ENCODE measurements at places on chromosomes 5 and 9. TPM values are rescaled to one million over a fixed set of nuclear protein-coding genes. Genes with fewer than 3 reads are reported as not detected.

The SAXO1 gene
- 0.35 TPM for total RNA-seq

The SOHLH1 gene
- total RNA-seq = not detected

The FOXD4L6 gene
- not detected for total RNA-seq

The ZNF883 gene
- 3.0 TPM for total RNA-seq

The FYB1 gene
- total RNA-seq = 53.7 TPM

- DNase-seq = no peak
These were observed 29.1 kb downstream of the GOLGA1 start for GRCh38 chr9:124911766-124912165.

- DNase-seq = no peak
These were observed 64.3 kb downstream of the GOLM1 start for GRCh38 chr9:86034863-86035734.

GRCh38 chr5:136631186-136631585, 265.8 kb upstream of the TRPC7 start:
- no peak for DNase-seq

DNA sequence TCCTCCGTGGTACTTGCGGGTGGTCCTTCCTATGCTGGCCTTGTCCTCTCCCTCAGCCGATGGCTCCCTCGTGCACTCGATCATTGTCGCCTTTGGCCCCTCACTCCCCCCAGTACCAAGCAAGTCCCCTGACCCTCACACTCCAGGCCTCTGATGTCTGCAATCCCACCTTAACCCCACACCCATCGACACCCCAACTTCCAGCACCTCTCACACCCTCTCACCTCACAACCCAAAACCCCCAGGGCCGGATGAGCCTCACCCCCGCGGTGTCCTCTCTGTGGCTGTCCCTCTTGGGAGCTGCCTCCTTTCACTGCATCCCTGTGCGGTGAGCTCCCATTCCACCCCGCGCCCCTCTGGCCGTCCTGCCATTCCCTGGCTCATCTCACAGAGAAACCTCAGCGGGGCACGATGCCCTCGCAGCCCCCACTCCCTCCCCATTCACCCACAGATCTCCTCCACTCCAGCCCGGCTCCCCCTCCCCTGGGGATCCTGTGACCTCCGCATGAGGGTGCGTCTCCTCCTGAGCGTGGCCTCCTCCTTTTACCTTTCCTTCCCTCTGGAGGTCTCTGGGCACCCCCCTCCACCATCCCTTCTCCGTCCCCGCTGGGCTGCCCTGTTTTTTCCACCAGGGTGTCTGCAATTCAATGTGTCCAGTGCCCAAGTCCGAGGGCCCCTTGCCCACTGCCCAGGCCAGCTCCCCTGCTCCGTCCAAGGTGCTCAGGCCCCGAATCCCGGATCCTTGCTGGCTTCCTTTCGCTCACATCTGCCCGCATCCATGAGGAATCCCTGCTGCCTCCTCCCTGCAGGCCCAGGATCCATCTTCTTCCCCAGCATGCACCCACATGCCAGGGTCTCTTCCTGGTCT, 15.8 kb upstream of the RNU6ATAC start:
- no peak for DNase-seq

DNA sequence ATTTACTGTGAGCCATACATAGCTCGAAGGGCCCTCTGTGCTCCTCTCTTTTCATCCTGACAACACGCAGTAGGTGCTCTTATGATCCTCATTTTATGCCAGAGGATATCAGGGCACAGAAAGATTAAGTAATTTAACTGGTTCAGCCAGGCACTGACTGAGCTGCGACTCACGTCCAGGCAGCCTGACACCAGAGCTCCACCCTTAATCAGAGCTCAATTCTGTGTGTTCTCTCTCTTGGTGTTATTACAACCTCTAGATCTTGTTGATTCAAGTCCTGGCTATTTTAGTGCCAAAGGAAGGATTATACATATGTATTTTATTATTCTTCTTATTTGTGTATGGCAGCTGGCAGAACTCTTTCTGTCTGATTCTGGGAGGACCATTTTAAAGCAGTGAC, 59.7 kb downstream of the OSMR start:
- DNase-seq = no peak

DNA sequence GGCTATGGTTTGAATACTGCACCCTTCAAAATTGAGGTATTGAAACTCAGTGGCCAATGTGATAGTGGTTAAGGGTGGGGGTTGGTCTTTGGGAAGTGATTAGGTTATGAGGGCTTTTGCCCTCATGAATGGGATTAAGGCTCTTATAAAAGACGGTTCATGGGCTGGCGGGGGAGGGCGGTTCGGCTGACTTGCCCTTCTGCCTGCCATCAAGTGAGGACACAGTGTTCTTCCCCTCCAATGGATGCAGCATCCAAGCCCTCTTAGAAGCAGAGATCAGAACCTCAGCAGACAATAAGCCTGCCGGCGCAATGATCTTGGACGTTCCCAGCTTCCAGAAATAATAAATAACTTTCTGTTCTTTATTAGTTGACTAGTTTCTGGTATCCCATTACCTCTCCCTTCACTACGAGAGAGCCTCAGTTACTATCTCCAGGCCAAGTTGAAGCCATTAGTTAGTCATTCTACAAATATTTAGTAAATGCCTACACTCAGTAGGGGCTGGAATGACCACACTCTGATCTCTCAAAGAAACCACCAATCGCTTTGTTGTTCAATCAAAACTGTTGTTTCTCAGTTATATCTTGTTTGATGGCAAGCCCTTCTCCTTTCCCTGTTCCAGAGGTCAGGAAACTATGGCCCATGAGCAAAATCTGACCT, 219.3 kb downstream of the TSSK1B start:
- DNase-seq = no peak

DNA sequence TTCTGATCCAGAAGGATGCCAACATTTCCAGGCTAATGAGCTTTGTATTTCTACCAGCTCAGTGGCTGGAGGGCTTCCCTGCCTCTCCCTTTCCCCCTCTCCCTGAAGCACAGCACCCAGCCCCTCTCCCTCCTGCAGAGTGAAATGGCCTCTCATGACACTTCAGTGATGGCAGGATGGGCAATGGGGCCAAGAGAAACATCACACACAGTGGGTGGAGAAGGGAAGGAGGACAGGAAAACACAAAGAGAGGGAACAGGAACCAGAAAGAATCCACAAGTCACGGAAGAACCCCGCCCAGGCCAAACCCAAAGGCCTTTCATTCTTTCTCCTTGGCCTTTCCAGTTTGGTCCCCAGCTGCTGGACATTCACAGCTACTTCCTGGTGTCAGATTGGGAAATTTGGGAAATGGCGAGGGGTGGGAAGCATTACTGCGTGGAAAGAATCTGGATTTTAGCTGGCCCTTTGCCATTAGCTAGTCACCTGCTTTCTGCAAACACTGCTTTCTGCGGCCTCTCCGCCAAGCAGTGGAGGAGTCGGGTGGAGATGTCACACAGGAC, 82.6 kb downstream of the GLDC start:
- no peak for DNase-seq

GRCh38 chr5:73751254-73751914, 125.4 kb downstream of the ARHGEF28 start:
- DNase-seq = peak; percentile 8

GRCh38 chr5:74974451-74975091, 77.8 kb downstream of the GCNT4 start:
- no peak for DNase-seq

DNA sequence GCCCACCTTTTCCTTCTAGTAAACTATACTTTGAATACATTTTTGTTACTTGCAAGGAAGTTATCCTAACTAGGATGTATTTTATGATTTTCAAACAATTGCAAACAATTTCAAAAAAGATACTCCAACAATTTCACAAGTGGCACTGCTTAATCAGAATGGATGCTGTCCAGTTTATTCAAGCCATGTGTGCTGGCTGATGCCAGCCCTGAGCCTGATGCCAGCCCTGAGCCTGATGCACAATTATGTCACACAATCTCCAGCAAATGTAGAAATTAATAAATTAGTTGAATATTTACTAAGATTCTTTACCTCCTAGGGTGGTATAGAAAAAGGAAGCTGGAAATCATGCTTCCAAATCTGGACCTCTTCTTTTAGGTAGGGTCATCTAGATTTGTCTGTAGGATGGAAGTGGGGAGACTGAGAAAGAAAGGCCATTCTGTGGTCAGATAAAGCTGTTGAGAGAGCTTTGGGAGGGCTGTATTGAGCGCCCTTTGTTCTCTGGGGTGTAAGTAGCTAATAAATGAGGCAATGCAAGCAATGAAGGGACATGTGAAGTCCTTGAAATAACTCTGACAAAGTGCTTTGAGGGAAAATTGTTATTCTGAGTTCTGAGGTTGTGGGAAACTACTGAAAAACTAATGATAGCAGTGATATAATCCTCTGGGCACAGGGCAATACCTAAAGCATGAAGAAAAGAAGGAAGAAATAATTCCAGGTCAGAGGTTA, 5.8 kb upstream of the C6 start:
- no peak for DNase-seq

DNA sequence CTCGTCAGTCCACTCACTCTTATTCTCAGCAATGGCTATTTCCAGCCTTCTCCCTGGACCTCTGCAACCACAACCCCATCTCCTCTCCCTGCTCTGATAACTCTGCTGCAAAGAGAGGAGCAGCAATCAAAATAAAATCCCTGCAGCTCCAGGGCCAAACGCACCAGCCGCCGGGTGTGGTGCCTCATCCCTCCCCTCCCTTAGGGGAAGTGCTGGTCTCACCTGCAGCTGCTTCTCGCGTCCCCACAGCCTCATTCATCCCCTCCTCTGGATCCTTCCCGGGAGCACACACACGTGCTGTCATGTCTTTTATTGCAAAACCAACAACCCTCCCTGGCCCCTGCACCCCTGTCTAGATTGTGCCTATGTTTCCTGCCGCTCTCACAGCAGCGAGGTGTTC, 77.8 kb downstream of the TENT4A start:
- DNase-seq = peak; percentile 41

GRCh38 chr9:89541798-89542197, 43.9 kb upstream of the SEMA4D start:
- DNase-seq = no peak

DNA sequence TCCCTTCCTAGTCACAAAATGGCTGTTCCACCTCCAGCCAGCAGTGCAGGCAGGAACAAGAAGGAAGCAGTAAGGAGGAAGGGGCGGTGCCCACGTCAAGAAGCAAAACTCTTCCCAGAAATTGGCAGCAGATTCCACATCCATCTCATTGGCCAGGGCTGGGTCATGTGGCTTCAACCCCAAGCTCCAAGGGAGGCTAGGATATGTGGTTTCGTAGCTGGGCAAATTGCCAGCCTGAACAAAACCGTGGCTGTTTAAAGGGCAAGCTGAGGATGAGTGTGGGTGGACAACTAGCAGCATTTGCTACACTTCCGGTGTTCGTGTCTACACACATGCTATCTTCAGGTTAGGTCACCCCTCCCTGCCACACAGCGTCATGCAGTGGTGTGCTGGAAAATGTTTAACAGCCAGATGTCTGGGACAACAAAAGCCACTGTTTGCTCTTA, 92.1 kb upstream of the MAP1B start:
- peak; percentile 64 for DNase-seq
